ENCODE measurements at places on chromosomes 3 and 15. TPM values are rescaled to one million over a fixed set of nuclear protein-coding genes. Genes with fewer than 3 reads are reported as not detected.

Gene PAQR9
- not detected for total RNA-seq

Gene GADL1
- not detected for total RNA-seq

Gene SMARCC1
- 34.6 TPM for total RNA-seq

GRCh38 chr15:85632014-85632413 is 162.7 kb downstream of the KLHL25 start:
- DNase-seq, result no peak

All from SJSA1 (cell line).